ENCODE measurements at places on chromosomes 5 and 9.

DNA sequence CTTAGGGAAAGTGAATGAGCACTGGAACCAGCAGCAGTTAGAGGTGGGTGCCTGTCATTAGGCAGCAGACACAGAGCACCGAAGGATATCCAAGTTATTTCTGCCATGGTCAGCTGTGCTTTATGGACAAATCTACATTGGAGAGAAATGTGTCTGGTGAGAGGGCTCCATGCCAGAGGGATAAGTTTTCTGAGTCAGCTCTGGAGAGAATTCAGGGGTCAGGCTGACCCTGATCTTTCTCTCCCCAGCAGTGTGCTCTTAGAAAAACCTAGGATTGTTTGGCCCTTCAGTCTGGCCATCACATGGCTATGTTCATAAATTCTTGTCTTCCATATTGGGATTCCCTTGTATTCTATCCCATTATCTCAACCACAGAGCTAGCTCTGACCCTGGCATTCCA is 8.9 kb upstream of the IL17B start:
- DNase-seq: no peak

DNA sequence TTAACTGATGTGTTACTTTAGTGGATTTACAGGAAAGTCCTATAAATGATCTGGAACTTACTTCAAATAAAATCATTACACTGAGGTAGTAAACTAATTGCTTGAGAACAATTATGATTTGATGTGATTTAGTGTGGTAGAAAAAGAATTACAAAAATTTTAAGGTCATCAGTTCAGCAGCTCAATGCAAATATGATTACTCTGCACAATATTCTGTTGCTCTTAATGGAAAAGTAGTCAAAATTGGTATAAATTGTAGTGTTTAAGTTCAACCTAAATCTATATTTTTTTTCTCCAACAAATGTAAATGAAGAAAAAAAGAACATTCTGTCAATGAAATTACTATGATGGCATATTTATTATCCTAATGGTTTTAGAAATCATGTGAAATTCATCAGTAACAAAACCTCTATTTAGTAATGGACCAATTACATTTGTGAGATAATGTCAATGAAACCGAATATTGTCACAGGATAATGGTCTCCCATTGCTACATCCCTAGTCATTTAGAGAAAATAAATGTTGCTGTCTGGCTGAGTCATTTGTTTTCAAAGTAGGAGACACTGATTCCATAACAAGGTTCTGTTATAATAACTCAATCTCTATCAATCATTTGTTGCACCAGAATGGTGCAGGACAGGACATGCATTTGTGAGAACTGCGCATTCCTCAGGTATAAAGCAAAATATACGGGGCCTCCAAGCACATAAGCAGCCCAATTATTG is 177.1 kb downstream of the NFIB start:
- DNase-seq: no peak

GRCh38 chr5:114949756-114950155 is 220.0 kb downstream of the TRIM36 start:
- DNase-seq: no peak

DNA sequence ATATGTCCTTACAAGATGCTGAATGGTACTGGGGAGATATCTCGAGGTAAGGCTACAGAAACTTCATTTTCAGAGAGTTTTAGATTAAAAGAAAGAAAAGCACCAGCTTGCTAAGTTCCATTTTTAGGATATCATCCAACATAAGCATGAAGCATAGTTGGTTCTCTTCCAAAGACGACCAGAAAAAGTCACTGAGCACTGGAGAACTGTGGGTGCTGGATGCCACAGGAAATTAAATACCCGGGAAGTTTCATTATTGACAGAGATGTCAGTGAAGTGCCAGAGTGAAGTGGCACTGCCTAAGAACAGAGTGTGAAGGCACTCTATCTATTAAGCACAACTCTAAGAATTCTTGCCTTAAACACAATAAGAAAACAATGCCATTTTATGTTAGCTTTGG is 76.8 kb downstream of the PIK3R1 start:
- DNase-seq: no peak

- DNase-seq: no peak
These were observed 56.8 kb downstream of the HMGCS1 start for GRCh38 chr5:43256261-43256966.

GRCh38 chr5:81014348-81014747 is 54.2 kb downstream of the RASGRF2 start:
- no peak for DNase-seq

GRCh38 chr9:20760246-20760891 is 76.3 kb downstream of the FOCAD start:
- DNase-seq: no peak

- no peak for DNase-seq
These were observed 58.8 kb downstream of the MEF2C start for GRCh38 chr5:88824141-88824540.

DNA sequence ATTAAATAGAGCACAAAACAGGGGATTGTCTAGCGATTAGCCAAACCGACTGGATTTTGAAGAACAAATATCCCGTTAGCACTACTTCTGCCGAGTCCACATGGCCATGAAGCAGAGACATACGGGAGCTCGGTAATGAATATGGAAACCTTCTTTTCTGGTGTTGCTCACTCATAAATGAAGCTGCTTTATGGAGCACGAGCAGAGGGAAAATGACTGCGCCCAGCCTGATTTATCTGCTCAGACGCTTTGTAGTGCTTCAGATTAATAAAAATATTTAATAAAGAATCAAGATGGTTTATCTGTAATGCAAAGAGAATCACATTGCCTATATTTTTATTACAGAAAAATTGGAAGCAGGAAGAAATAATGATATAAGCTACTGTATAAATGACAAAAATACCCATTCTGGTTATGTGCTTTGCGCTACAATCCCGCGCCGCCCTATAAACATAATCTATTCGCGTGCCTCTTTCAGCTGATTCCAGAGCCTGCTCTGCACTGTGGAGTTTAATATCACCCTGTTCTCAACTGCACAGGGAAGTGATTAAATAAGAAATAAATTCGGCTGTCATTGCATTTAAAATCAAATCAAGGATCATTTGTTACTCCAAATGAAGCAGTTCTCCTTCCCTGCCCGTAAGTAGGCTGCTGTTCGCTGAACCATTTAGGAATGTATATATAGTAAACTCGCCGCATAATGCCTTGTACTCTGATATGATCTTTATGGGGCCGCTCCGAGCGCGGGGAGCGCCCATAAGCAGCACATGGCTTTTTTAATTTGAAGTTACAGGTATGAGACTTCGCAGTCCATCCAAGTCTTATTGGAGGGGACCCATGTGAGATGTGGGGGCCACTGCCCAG is 22.3 kb upstream of the UBAC1 start:
- no peak for DNase-seq

DNA sequence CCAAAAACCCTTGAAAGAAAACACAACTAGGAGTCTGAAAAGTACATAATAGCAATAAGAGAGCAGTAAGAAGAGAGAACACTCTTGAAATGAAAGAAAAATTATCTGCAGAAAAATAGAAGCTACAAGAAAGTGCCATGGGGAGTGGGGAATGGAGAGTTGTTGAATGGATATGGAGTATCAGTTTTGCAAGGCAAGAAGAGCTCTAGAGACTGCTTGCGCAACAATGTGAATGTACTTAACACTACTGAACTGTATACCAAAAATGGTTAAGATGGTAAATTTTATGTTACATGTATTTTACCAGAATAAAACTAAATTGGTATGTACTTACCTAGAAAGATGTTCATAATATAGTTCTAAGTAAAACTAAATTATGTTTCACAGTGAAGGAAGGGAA is 54.8 kb upstream of the RASGRF2 start:
- DNase-seq: no peak

DNA sequence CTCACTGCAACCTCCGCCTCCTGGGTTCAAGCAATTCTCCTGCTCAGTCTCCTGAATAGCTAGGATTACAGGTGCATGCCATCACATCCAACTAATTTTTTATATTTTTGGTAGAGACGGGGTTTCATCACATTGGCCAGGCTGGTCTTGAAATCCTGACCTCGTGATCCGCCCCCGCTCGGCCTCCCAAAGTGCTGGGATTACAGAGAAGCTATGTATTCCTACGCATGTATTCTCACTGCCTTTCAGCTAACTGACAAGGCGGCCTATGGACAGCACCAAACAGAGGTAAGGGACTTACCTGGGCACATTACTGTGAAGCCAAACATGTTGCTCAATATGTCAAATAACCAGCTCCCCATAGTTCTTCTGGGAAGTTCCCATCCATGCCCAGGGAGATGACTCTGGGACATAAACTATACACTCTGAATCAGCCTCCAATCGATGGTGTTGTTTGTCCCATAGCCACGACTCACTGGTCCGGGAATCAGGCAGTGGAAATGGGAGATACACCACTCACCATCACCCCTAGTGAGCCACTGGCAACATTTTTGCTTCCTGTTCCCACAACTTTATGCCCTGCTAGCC is 114.6 kb downstream of the SYK start:
- DNase-seq: no peak

- no peak for DNase-seq
These were observed 137.1 kb upstream of the ZNF618 start for GRCh38 chr9:113738893-113739604.

GRCh38 chr9:107373809-107374208 is 90.7 kb downstream of the RAD23B start:
- no peak for DNase-seq

DNA sequence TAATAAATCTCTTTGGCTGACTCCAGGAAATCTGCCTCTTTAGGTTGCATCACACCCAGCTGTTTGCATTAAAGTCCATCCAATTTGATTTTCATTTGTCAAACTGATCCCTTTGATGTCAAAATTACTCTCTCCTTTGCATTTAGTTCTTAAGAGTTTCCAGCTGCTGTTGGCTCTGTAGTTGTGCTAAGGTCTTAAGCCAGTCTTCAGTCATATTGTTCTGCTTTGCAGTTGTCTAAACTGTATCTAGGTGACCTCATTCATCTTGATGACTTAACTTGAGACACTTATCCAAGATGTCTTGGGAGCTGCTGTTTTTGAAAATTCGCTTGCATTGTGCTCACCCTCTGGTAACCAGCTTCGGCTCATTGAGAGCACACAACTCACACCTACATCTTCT is 386.9 kb upstream of the TLE4 start:
- no peak for DNase-seq

DNA sequence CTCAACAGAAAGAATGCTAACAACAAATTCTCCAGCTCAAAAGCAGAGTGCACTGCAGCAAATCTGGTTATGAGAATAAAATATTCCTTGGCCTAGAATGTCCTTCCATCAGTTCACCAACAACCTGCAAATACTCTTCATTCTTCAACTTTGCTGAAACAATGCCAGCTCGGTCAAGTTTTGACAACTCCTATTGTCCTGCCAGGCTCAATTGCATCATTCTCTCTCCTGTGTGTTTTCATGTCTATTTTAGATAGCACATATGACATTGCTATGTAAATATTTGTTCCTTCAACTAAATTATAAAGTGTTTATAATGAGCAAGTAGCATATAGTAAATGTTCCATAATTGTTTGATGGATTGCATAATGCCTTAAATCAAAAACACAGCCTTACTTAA is 463.8 kb downstream of the TLE1 start:
- DNase-seq: no peak

GRCh38 chr5:144433893-144434292 is 263.2 kb downstream of the KCTD16 start:
- DNase-seq: no peak

Data from cerebellum (tissue), 4 donors.